ENCODE measurements at places on chromosomes 3 and 15. TPM values are rescaled to one million over a fixed set of nuclear protein-coding genes. Genes with fewer than 3 reads are reported as not detected.

Gene LCTL
- total RNA-seq, result 0.16 TPM

Gene LRTM1
- not detected for total RNA-seq

Gene KBTBD13
- total RNA-seq, result not detected

Gene EID1
- total RNA-seq, result 215 TPM

Gene BBS4
- total RNA-seq, result 20.3 TPM

Gene CAV3
- total RNA-seq, result not detected

Gene TARS3
- total RNA-seq, result 34.9 TPM

- no peak for DNase-seq
Observed at GRCh38 chr3:58203541-58203940, 7.2 kb downstream of the DNASE1L3 start.

GRCh38 chr15:45458746-45459403 is 63.7 kb downstream of the SLC30A4 start:
- DNase-seq, result peak; percentile 22

- no peak for DNase-seq
Observed at GRCh38 chr3:44130249-44130648, 111.4 kb upstream of the TOPAZ1 start.

DNA sequence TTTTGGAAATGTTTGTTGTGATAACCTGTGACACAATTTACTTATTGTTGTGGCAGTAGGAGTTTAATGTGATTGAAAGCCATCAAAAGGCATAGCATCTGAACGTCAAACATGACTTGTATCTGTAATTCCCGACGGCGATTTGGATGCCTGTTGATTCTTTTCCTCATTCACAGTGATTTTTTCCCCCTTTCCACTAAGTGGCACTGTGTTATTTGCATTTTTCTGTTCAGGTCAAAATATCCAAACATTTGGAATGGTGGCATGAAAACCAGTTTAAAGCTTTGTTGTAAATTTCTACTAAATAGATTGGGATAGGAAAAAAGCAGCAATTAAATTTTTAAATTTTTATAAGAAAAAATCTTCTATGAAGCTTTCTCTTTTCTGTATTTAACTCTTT is 259.9 kb upstream of the KCNH8 start:
- no peak for DNase-seq

- DNase-seq, result no peak
Observed at GRCh38 chr3:120021523-120021922, 72.7 kb downstream of the GSK3B start.

- DNase-seq, result no peak
Observed at GRCh38 chr3:58093574-58094195, 85.5 kb downstream of the FLNB start.

GRCh38 chr3:190101320-190102011 is 19.2 kb downstream of the P3H2 start:
- DNase-seq, result no peak

DNA sequence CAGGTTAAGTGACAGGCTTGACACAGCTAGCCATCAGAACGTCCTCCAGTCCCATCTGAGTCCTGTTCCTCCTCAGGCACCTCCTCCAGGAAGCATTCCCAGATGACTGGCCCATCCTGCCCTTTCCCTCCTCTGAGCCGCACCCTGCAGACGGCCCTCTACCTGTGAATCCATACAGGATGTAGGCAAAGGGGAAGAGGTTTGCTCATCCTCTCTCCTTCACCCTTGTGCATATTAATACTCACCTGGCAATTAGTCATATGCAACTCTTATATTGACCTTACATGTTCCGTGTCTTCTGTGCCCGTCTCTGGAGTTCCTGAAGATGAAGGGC is 61.9 kb downstream of the SMAD3 start:
- DNase-seq, result no peak

- DNase-seq, result no peak
Observed at GRCh38 chr3:71111784-71112440, 471.6 kb downstream of the FOXP1 start.

- peak; percentile 26 for DNase-seq
Observed at GRCh38 chr3:171772427-171773056, 37.7 kb downstream of the PLD1 start.

DNA sequence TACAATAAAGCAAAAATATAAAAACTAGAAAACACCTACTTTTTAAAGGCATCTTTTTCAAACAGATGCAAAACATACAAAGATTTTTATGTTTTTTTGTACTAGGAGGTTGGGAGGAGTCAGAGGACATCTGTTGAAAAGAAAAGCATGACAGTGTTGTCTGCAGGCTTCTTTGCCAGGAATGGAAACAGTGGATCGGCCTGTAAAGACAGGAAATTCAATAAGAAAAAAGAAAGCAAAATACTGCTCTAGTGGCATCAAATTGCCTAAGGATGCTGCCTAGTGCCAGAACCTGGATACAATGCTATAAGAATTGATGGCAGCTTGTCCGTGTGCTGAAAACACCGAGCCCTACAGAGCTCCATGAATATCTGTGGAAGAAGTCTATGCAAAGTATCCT is 69.9 kb downstream of the TBC1D5 start:
- no peak for DNase-seq

DNA sequence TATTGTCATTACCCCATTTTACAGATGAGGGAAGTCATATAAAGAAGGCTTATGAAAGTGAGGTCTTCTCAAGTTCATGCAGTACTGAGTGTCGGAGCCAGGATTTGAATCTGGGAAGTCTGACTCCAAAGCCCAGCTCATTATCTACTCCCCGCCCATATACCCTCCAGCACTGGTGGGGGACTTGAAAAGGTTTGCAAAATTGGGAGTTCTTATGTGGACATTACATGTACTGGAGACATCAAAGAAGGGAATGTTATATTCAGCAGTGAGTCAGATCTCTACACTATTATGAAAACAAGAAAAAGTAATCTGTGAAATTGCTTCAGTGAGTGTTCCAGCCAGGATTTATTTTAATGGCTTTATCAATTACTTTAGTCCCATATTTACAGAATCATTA is 185.2 kb upstream of the CADPS start:
- DNase-seq, result no peak

DNA sequence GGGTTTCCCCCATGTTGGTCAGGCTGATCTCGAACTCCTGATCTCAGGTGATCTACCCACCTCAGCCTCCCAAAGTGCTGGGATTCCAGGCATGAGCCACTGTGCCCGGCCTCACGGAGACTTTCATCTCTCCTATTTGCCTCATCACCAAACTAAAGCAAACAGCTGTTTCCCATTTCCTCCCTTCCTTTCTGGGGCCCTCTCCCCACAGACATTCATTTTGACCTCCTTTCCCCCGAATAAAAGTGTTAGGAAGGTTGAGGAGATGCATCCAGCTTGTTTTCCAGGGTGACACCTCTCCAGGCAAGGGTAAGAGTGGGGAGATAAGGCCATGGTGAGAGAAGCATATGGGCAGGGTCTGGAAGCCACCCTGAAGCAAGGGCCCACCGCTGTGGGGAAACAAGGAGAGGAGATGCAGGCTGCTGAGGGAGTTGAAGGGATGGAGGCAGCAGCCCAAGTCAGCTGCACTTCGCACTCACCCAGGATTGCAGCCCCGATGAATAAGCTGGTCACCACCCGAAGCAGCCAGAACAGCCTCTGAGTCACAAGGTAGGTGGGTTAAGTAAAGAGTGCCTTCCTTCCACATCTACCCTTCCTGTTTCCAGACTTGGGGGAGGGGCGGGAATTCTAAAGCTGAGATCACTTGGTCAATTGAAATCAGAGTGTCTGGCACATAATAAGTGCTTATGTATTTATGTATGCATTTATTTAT is 7.7 kb downstream of the DUOXA2 start:
- no peak for DNase-seq

- no peak for DNase-seq
Observed at GRCh38 chr3:71307991-71308697, 275.4 kb downstream of the FOXP1 start.

DNA sequence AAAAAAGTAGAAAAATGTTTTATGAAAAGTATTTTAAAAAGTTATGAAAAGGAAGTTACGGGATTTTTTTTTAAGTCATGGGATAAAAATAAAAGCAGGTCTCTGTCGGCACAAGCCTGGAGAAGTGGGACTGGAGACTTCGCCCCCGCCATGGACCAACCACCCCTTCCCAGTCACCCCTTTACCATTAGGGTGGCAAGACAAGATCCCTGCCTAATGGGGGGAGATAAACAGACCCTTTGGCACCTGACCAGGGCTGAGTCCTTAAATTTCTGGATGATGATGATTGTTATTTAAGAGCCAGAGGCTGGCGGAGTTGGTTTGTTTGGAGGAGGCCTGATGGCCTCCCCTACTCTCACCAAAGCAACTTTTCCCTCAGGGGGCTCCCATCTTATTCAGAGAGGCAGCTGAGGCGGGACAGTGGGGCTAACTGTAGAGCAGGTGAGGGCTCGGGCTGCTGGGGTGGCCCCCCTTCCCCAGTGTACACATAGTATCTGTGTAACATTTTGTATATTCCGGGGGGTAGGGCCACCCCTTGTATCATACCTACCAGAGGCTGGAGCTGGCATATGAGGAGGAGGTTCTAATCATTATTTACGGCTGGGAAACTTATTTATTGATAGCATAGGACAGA is 74.0 kb downstream of the ADAMTS7 start:
- DNase-seq, result no peak

DNA sequence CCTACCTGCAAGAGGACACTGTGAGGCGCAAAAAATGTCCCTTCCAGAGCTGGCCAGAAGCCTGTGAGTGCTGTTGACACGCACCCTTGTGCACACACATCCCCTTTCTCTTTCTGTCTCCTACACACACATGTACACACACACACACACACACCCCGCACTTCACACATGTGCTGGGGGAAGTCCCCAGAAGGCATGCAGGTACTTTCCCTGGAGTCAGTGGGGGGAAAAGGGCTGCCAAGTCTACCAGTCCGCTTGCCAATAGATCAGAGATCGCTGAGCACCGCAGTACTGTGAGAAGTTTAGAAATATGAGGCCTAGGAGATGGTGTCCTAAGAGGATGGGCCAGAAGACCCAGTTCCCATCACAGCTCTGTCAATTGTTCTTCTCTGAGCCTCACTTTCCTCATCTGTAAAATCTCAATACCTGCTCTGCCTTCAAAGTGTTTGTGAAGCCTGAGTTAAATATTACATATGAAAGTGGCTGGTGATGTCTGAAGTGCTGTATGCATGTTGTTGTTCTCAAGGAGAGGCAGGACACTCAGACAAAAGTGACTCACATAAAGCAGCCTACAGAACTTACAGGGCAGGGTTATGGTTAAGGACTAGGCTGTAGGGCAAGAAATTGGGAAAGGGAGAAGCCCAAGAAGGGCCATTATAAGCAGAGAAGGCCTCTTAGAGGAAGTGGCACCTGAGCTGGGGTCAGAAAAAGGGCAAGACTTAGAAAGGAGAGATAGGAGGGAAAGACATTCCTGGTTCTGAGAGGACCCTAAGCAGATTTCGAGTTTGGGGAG is 6.8 kb downstream of the IL17RE start:
- DNase-seq, result no peak

DNA sequence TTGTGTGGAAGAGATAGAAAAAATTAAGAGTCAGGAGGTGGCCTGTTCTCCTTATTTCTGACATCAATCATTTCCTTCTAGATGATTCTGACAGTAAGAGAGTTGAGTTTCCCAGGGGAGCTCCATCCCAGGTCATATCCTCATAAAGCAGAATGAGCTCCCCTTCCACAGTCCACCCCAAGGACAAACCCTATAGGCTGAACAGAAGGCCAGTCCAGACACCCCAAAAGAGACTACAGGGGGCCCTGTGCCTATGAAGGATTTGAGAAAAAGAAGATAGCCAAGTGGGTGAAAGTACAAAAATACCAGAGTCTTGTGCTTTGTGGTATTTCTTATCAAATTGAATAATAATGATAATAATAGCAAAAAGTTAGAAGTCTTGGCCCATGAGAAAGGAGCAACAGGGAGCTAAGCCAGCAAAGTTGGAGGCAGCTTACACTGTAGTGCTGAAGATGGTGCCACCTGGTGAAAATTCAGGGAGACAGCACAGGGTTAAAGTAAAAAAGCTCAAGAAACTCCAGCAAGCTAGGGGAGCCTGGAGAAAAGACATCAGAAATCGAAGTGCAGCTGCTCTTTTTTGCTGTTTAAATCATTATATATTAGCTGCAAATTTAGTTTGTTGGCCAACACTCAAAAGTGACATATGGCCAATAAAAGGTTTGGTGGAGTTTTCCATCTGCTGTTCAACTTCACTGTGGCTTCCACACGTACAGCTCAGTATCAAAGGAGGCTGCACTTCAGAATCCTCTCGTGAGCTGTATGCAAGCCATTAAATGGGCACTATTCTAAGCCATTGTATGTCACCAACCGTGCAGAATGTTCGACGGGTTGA is 35.8 kb upstream of the SLC24A5 start:
- no peak for DNase-seq

- no peak for DNase-seq
Observed at GRCh38 chr15:66946578-66947164, 118.7 kb upstream of the SMAD3 start.

DNA sequence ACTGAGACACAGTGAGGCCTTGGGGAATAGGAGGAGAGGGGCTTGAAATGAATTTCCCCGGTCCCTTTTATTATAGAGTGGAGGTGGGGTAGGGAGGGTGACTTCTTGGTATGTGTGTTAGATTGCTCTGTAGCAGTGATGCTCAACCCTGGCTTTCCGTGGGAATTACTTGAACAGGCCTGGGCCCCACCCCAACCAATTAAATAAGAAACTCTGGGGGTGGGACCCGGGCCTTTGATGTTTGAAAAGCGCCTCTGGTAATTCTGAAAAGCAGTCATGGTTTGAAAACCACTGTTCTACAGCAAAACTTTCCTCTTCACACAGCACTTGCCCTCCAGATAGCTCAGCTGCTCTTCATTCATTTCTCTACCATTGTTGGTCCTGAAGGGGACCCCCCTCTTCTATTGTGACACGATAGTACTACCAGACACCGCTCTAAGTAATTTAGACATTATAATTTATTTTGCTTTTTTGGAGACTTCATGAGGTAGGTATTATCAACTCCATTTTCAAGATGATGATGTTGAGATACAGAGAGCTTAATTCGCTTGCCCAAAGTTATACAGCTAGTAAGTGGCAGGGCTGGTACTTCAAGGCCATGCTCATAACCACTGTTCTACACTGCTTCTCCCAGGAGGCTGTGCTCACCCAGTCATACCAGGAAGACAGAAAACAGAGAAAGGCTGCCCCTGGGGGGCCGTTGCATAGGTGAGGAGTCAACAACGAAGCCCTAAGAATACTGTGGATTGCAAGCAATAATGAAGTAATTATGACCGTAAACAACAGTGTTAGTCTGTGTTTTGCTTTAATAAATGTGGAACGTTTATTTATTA is 176.2 kb downstream of the PEX5L start:
- no peak for DNase-seq

DNA sequence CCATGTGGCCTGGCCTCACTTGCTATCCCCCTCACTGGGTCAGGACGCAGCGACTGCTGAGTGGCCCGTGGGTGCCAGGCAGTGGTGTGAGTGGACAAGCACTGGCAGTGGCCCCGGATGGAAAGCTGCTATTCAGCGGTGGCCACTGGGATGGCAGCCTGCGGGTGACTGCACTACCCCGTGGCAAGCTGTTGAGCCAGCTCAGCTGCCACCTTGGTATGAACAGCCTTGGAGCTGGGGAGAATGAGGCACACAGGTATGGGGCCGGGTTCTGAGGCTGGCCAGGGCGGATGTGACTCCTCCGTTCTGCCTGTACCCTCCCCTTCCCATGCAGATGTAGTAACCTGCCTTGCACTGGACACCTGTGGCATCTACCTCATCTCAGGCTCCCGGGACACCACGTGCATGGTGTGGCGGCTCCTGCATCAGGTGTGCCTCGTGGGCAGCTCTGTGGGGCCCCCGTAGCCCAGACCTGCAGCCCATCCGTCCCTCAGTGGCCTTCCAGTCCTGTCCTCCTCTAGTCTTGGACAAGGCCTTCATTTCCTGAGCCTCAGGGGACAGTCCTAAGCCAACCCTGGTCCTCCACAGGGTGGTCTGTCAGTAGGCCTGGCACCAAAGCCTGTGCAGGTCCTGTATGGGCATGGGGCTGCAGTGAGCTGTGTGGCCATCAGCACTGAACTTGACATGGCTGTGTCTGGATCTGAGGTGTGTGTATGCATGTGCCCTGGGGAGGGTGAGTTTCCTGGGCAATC is 28.2 kb downstream of the NBEAL2 start:
- DNase-seq, result no peak
